ENCODE measurements at places on chromosomes 1 and 21. TPM values are rescaled to one million over a fixed set of nuclear protein-coding genes. Genes with fewer than 3 reads are reported as not detected.

CLCA1 gene
- 0.13 TPM for total RNA-seq

ZBTB8A gene
- total RNA-seq, result 2.7 TPM

FAM72D gene
- 8.6 TPM for total RNA-seq

TNFAIP8L2 gene
- total RNA-seq, result 6.2 TPM

LINGO4 gene
- total RNA-seq, result not detected

OR2L5 gene
- not detected for total RNA-seq

C1orf94 gene
- total RNA-seq, result not detected

RGS1 gene
- 38.5 TPM for total RNA-seq

LAD1 gene
- total RNA-seq, result 0.53 TPM

TMEM54 gene
- 1.1 TPM for total RNA-seq

ADAM30 gene
- total RNA-seq, result not detected

HSD3B2 gene
- total RNA-seq, result 0.56 TPM

S100A12 gene
- total RNA-seq, result not detected

WDR77 gene
- total RNA-seq, result 57.5 TPM

CR1 gene
- total RNA-seq, result 7.8 TPM

C1orf146 gene
- not detected for total RNA-seq

All from GM12878 (cell line).